ENCODE measurements at places on chromosomes 16 and 17.

DNA sequence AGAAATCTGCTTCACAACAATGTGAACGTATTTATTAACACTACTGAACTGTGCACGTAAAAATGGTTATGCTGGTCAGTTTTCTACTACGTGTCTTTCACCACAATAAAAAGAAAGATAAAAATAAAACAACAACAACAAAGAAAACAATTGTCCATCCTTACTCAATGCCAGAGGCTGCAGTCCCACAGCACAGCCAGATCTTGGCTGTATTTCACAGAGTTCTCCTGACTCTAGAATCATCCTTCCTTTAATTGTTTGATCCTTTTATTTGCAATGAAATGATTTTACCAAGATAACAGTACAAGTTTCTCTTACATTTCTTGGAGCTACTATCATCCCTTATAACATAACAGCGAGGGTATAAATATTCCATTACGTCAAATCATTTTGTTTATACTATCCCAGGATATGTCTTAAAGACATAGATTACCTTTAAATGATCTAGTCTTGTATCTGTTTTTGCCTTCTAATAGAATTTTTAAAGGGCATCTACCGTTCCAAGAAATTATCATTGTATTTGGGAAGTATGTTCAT, 103.3 kb downstream of the SLC39A11 start:
- no peak for DNase-seq

GRCh38 chr17:74916851-74917199, 6.2 kb downstream of the USH1G start:
- no peak for DNase-seq

DNA sequence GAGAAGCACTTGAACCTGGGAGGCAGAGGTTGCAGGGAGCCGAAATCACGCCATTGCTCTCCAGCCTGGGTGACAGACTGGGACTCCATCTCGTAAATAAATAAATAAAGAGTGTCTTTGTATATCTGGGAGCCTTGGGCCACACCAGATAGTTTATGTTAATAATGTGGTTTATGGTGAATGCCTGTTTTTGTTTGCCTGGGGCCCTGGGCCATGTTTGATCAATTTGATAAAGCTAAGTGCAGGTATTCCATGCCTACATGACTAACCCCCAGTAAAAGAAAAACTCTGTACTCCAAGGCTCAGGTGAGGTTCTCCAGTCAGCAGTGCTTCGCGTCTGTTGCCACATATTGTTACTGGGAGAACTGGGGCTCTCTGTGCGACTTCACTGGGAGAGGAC, 15.1 kb downstream of the SCIMP start:
- DNase-seq = no peak

DNA sequence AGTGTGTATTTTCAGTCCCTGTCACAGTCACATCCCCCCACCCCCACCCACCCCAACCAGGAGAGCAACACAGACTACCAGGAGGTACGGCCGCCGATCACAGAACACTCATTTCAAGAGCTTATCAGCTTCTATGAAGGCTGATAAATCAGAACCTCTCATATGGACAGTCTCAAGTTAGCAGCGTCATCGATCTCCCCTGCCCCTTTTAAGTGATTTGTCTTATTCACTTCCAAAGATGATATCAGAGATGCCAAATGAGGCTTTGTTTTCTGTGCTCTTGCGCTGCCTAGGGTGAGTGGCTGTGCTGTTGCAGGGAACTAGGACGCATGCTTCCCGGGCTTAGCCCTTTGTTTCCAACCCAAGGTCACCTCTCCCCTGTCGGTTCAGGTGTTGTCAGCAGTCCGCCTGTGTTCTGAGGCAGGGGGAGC, 26.8 kb upstream of the PMFBP1 start:
- no peak for DNase-seq

- no peak for DNase-seq
Observed at GRCh38 chr17:27754549-27754948, 45.8 kb downstream of the NOS2 start.

DNA sequence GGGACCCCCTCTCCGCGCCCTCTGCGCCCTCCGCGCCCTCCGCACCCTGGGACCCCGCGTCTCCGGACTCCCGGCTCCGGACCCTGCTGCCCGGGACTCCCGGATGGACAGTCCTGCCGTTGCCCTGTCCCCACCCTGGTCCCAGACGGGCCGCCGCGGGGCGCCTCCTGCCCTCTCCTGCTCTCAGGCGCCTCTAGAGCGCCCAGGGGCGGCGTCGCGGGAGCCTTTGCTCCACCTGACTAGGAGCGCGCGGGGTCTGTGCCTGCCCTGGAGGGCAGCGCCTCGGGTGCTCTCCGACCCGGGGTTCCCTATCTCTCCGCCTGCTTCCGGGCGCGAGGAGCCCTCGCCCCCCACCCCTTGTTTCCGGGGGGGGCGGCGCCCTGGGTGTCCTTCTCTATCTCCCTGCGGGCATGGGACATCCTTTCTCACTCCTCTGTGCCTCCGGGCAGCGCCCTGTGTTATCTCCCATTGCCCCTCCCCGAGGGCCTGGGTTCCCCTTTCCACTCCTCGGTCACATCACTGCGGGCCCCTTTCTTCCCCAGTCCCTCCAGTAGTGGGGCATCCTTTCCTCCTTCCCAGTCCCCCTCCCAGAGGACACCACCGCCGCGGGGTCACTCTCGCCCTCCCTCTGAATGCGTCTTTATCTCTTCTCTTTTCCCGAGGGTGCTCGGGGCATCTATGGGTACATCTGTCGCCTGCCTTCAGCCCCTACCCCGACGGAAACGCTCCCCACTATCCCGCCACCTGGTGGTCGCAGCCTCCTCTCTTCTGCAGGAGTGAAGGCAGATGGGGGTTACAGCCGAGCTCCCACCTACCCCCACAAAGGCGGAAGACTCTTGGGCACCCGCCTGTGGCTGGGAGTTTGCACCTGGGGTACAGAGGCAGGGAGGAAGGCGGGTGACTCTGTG, 875 bp downstream of the PRKCB start:
- no peak for DNase-seq

- no peak for DNase-seq
Observed at GRCh38 chr17:43400943-43401717, 2.3 kb downstream of the ARL4D start.

- no peak for DNase-seq
Observed at GRCh38 chr16:57062329-57062728, 30.1 kb upstream of the CPNE2 start.

GRCh38 chr17:5424909-5425308, 4.9 kb downstream of the RPAIN start:
- DNase-seq = no peak

DNA sequence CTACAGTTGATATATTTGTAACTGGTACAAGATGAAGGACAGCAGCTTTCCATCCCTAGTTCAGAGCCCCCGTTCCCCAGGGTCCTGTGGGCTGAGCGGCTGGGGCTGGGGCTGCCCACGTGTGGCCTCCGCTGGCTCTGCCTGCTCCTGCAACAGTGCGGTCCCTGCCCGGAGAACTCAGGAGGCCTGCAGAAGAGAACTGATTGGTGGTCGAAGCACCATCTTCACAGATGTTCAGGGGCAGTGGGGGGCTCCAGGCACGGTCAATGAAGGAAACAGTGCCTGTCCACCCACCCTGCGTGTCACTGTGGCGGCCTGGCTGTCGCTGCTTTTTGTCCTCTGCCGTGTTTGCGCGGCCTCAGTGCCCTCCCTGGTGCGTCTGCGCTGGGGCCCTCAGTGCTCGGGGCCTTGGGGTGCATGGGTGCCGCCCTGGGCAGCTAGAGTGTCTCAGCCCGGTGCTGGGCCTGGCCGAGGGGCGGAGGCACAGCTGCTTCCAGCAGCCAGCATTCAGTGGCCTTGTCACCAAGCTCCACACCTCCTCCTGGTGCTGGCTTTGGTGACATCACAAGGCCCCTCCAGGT, 4.2 kb upstream of the NUDT16L1 start:
- no peak for DNase-seq

DNA sequence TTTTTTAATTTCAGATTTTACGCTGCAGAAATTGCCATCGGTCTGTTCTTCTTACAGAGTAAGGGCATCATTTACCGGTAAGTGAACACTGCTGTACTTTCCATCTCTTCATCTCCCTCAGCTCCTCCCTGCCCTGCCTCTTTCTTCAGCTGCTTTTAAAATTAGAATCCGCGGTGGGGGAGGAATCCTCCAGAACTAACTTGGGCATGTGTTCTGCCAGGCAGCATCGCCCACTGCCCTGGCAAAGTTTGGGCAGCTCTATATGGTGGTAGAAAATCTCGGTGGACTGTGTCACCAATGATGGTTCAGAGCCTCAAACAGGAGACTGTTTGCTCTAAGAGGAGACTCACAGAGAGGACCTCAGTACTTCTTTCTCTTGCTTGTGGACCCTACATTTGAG, 81.6 kb upstream of the CACNG3 start:
- DNase-seq = no peak

DNA sequence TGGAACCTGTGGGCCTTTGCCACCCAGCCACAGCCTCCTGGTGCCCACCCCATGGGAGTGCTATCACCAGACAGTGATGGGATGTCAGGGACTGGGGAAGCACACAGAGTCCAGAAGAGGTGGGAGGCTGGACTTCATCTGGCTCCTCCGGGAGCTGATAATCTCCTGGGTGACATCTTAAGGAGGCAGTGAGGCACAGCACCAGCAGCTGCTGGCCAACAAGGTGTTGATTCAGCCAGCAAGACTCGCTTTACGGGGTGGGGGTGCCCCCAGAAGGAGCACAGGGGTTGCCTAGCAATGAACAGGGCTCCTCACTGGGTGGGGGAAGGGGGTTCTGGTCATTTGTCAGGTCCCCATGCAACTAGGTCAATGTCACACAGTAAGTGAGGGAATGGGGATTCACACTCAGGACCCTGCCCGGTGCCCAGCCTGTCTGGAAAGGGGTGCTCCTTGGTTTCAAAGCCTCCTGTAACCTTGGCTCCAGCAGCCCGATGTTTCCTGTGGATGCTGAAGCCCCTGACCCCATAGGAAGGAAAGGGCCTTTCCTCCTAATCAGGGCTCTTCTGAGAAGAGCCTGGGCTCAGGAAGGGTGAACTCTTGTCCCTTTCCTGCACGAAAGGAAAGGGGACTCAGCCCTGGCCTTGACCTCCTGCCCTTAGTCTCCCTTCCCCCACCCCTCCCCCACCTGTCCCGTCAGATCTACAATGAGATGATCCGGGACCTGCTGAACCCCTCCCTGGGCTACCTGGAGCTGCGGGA, 17.7 kb downstream of the KIF19 start:
- no peak for DNase-seq

GRCh38 chr16:61324044-61324443, 712.2 kb downstream of the CDH8 start:
- DNase-seq = no peak

GRCh38 chr16:71894229-71894920, 956 bp upstream of the IST1 start:
- DNase-seq = peak; percentile 24

DNA sequence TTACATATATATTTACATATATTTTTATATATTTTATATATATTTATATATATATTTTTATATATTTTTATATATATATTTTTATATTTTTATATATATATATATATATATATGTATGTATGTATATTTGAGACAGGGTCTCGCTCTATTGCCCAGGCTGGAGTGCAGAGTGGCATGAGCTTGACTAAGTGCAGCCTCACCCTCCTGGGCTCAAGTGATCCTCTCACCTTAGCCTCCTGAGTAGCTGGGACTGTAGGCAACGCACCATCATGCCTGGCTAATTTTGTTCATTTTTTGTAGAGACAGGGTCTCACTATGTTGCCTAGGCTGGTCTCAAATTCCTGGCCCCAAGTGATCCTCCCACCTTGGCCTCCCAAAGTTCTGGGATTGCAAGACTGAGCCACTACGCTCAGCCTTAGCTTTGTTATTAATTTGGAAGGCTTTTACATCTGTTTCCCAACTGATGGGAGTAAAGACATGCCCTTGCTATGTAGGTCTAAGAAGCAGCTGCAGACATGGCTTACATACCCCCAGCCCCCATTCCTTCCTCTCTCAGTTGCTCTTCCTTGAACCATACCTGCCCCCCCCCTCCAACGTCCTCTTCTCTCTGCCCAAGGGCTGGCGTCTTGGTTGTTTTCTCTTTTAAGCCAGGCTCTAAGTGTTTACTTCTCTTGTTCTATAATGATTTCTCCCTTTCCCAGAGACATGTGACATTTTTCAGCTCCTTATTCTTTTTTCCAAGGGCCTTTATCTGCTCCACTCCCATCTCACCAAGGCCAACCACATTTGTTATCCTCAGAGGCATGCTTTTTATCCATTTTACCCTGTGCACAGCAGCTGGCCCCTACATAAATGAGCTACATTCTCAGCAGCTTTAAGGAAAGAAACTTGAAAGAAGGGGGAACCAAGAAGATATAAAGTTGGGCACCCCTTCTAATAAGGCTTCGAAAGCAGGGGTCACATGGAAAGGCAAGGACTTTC, 64.2 kb upstream of the ATF7IP2 start:
- DNase-seq = no peak

GRCh38 chr17:62675701-62676100, 48.2 kb downstream of the MRC2 start:
- no peak for DNase-seq

DNA sequence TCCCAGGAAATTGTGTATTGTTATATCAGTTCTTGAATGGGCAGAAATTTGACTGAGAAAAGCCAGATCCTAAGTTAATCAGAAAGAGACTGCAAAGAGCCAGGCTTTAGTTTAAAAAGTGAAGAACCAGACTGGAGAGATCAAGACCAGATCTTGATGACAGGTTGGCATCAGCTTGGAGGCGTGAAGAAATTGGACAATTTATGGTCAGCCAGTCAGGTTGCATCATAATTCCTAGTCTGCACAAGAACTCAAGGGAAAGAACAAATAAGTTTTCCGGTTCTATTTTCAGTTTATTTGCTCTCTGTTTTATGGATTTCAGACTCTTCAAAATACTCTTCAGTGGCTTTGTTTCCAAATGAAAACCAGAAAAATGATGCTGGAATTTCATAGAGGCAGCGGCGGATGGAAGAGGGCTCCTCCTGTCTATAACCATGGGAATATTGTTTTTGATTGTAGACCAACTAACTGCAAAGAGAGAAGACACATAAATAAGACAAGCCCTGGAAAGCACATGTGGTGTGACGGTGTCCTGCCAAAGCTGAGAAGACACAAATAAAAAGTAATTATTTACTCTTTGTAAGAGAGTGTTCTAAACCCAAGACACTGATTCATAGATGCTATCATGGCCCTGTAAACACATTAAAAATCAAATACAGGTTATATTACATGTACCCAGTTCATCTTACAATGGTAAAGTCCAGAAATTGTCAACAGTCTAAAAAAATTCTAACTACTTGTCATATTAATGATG, 91.7 kb downstream of the PCTP start:
- DNase-seq = no peak

- no peak for DNase-seq
Observed at GRCh38 chr17:9427465-9428315, 147.9 kb downstream of the STX8 start.

GRCh38 chr17:46877466-46877865, 26.1 kb downstream of the WNT9B start:
- no peak for DNase-seq

DNA sequence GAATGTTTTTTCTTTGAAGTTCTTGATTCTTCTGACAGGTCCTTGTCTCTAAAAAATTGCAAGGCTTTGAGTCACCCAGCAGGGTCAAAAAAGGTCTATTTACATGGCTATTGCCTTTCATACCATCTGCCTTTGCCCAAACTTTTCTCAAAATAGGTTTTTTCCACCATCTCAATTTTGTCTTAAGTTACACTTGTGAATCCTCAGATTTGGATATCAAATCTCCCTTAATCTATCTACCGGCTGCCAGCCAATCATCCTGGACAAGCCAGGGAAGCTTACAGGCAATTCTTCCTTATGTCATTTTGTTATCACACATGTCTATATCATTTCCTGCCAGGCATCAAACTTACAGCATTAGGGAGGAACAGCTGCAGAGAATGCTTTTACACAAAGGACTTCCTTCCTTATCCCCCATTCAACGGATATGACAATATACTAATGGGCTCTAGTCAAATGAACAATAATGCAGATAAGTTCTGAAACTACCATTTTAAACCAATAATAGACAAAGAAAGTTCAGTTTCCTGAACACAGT, 104.1 kb upstream of the CORO6 start:
- DNase-seq = peak; percentile 4
